Stimulated activated CD8-positive, alpha-beta memory T cell treated with anti-CD3 and anti-CD28 coated beads, Interleukin-12 subunit alpha, Interleukin-12 subunit beta, amount 100 ng/mL, for 4 hours (primary cell): ENCODE measurements at places on chromosomes 13 and 19.

DNA sequence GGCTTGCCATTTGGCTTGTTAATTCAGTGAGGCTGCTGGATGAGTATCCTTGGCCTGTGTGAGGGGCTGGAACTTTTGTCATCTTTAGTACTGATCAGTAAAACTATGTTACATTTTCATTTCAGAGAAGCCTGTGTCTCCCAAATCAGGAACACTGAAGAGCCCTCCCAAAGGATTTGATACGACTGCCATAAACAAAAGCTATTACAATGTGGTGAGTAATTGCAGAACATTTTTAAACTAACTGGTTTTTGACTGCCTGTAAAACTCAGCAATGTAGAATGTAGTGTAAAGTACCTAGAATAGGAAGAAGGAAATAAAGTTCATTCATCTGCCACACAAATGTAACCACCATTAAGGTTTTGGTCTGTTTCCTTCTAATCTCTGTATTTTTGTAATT, 87.4 kb upstream of the TEX29 start:
- no peak for DNase-seq

- no peak for DNase-seq
Observed at GRCh38 chr13:31369213-31369612, 169.4 kb downstream of the B3GLCT start.

GRCh38 chr19:6047741-6048251, 62.5 kb downstream of the RFX2 start:
- DNase-seq, result no peak

DNA sequence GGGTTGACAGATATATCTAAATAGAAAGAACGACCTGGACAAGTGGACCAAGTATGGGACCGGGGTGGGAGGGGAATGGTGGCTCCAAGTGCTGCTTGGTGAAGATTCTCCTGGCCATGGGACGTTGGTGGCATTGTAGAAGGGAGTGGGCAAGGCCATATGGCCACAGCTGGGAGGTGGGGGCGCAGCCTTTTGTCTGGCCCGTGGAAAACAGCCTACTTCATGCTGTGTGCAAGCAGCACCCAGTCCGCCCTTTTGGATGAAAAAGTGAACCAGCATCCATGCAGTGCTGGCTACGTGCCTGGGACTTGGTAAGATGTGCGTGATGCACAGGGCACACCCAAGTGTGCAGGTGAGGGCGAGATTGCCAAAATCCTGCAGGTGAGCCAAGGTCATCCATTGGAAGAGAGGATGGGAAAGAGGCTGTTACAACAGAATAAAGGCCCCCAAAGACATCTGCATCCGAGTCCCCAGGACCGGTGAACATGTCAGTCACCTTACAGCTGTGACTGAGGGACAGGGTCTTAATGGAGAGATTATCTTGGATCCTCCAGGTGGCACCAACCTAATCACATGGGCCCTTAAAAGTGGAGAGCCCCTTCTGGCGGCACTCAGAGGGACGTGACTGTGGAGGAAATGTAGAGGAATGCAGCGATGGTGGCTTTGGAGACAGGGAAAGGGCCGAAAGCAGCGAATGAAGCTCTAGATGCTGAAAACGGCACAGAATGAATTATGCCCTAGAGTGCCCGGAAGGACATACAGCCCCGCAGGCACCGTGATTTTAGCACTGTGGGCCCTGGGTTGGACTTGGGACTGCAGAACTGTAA, 40.8 kb downstream of the TEX29 start:
- DNase-seq, result no peak

GRCh38 chr19:17915940-17916593, 16.7 kb upstream of the CCDC124 start:
- no peak for DNase-seq

DNA sequence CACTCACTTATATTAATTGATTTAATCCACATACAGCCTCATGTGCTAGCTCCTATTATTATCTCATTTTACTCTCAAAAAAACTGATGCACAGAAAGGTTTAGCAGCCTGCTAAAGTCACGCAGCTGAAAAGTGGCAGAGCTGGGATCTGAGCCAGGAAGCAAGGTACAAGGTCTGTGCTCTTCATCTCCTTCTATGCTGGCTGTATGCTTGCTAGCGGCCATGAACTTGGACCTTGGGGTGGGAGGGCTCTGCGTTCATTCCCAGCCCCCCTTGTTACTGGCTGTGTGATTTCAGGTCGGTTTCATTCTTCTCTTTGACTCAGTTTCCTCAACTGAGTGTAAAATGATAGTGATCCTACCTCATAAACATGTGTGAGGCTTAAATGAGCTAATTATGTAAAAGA, 69.8 kb downstream of the ALOX5AP start:
- DNase-seq, result no peak

DNA sequence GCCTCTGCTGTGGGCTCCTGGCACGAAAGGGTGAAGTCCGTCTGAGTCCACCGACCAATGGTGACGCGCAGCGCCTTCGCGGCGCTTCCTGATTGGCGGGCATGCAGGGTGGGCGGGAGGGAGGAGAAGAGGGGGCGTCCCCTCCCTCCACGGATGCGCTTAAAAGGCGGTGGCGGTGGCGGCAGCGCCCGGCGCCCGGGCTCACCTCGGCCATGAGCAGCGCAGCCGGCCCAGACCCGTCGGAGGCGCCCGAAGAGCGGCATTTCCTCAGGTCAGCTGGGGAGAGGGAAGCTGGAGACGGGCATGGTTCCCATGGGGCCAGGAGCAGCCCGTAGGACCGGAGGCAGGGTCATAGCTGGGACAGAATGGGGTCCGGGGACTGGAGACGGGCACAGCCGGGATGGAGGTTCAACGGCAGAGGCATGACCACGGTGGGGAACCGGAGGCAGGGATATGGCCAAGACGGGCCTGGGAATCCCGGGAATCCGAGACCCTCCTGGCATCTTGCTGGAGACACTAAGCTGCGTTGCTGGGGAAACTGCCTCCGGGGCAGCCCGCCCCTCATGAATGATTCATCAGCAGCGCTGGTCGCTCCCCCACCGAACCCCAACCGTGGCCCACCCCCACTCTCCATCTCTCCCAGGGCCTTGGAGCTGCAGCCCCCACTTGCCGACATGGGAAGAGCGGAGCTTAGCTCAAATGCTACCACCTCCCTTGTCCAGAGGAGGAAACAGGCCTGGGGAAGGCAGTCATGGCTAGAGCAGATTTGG, at the start of gene YJEFN3:
TSS of gene YJEFN3 (plus strand) at position 191 of the 770 bp plus-strand sequence. CDS start at position 213, 22 bp downstream.
- DNase-seq, result no peak

DNA sequence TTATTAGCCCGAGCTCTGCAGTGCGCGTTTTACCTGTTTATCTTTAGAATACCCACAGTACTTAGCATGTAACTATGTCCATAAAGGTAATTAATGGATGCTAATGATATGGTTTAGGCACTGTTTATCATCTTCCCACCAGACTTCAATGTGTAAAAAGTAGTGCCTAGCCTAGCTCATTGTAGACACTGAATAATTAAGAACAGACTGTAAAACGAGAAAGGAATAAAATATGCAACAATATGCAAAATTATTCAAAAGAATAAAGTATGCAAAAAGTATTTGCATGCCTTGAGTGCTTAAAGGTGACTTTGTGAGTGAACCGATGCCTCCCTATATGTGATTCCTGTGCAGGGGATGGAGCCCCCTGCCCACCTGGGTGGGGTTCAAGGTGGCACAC, 35.7 kb upstream of the RNF113B start:
- DNase-seq, result no peak

DNA sequence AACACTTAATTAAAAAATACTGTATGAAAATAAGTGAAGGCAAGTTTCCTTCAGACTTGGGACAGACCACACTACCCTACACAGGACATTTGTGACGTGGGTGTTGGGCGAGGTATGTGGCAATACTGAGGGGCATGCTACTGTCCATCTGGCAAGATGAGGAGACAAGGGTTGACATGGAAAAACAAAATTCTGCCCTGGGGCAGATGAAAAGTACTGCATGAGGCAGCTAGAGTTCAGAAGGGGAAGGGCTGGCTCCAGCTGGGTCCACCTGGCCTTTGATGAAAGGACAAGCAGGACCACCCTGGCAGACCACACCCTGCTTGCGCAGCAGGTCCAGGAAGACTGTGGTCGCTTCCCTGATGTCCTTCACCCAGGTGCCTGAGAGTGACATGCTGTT, 43.2 kb downstream of the LATS2 start:
- DNase-seq, result no peak

GRCh38 chr19:4588291-4588761, 28.8 kb upstream of the SEMA6B start:
- no peak for DNase-seq

- no peak for DNase-seq
Observed at GRCh38 chr13:113491418-113491883, 940 bp upstream of the DCUN1D2 start.

- no peak for DNase-seq
Observed at GRCh38 chr19:11018179-11018578, 57.3 kb downstream of the SMARCA4 start.

GRCh38 chr19:40284501-40285352, at the start of gene AKT2:
AKT2 (minus strand) TSS chr19:40285345; CDS start chr19:40265267, 20,078 bp downstream.
- peak; percentile 75 for DNase-seq

- no peak for DNase-seq
Observed at GRCh38 chr19:45074744-45075300, 1.5 kb downstream of the ZNF296 start.

- DNase-seq, result no peak
Observed at GRCh38 chr13:102869948-102870676, 24.3 kb downstream of the ERCC5 start.

DNA sequence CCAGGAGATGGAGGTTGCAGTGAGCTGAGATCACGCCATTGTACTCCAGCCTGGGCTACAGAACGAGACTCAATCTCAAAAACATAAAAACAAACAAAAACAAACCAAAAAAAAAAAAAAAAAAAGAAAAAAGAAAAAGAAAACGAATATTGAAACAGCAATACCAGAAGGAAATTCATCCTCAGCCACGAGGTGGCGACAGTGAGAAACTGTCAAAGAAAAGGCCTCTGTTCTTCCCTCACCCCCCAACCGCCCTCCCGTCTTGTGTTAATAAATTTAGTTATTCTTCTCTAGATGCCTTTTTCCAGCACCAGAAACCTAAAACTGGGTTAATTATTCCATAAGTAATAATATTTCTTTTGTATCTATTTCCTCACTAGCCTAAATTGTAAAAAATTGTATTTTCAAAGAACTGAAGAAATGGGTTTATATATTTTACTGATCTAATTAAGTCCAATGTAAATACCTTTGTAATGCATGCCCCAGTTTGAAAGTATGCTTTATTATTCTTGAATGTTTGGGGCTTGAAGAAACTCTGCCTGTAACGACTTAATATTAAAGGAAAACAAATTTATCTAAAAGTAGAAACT, 38.6 kb downstream of the LIG4 start:
- peak; percentile 14 for DNase-seq

GRCh38 chr13:103354171-103354570, 288.0 kb upstream of the SLC10A2 start:
- DNase-seq, result no peak

DNA sequence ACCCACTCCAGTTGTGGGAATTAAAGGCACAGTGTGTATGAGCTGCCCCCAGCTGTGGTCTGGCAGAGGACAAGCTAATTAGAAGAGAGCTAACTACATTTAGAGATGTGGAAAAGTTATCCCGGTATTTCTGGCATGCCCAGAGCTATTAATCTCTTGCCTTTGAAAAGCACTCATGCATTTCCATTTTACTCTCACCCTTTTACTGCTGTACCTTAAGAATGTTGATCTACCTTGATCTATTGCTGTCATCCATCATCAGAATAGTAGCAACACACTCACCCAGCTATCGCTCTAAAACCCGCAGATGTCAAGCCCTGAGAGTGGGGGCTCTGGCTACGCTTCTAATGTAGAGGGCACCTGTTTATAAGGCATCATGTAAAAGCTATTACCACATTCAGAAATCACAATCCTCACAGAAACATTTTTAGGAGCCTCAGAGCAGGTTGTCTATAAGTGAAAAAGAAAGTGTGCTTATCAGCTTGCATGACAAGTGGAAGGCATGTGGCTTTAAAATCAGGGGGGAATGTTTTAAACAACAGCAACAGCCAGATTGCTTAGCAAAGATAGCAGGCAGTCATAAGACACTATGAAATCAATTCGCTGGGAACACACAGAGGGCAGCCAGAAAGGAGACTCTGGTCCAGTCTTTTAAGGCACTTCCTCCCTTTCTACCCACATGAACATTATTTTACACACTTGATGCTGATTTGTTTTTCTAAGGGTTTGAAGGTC, 224.2 kb upstream of the IRS2 start:
- DNase-seq, result no peak

DNA sequence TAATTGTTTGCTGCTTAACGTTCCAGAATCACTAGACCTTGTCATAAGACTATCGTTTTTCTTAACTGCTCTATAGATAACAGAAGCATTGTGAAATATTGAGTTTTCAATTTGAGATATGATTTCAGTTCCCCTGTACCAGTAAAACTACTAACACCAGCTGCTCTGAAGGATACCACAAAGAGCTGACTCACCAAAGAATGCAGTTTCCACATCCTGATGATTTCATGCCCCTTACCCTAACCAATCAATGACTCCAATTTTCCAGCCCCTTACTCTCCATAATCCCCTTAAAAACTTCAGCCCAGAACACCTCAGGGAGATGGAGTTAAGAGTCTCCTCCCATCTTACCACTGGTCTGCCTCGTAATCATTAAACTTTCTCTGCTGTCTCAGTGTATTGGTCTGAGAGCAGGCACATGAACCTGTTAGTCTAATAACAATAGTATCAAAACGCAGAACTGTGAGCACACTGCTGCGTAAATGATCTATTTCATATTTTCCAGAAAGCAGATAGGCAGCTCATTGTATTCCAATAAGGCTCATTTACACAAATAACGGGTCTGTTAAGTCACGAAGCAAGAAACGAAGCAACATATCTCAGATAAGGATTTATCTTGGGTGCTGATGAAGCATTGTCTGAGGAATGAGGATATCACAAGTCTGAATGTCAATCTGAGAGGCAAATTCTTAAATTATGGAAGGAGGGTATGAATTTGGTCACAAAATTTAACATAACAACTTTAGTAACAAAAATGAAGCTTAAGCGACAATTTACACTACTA, 14.1 kb upstream of the CCNA1 start:
- no peak for DNase-seq

DNA sequence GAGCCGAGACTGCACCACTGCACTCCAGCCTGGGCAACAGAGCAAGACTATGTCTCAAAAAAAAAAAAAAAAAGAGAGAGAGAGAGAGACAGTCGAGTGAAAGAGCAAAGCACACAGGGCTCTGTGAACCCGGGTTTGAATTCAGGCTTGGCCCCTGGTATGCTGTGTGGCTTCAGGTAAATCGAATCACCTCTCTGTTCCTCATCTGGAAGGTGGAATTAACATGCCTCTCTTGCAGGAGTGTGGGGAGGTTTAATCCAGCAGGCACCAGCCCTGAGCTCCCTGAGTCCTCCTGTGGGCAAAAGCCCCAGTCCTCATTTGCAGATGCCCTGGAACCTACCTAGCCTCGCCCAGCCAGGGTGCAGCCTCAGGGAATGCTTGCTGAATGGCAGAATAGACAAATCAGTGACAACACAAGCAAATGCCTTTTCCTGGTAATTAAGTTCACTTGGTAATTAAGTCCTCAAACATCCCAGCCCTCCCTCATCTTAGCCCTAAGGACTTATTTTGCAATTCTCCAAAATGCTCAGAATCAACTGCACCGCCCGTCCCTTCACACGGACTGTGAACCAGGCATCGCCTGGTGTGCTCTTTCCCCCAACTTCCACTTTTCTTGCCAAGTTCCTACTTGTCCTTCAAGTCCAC, 4.6 kb upstream of the ZNRF4 start:
- DNase-seq, result no peak
